ENCODE measurements at places on chromosomes 3 and 15.

DNA sequence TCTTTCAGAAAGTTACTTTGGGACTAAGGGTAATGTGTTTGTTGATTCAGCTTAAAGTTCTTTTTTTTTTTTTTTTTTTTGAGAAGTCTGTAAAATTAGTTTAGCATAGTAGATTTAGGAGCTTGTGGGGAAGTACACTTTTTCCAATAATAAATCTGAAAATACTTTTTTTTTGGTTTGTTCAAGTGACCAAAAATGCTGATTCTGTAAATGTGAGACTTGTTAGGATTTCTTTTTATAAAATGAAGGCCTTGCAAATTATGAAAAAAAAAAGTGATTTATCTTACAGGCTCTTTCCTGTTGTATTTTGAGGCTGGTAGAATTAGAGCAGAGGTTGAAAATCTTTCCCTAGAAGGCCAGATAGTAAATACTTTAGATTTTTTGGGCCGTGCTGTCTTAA, 7.6 kb downstream of the OXNAD1 start:
- no peak for DNase-seq

DNA sequence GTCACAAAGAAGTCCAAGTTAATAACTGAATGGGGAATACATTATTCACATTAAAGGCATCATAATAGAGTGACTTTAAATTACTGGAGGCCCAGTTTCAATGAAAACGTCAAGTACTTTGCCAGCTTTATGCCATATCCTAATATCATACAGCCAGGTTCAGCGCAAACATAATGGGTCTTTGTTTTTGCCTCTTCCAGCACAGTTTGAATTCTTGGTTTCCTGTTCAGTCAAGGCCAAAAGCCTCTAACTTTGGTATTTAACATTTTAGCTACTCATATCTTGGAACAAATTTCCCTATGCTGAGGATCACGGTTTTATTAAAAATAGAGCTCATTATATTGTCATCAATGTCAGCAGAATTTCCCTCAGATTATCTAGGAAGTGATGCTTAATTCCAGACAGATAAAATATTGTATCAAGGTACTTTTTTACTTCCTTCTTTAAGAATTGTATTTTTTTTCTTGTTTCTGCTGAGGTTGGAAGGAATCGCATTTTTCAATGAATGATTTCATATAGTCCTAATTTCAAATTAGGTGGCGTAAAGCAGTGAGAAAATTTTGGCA, 269.2 kb downstream of the THRB start:
- DNase-seq, result no peak

DNA sequence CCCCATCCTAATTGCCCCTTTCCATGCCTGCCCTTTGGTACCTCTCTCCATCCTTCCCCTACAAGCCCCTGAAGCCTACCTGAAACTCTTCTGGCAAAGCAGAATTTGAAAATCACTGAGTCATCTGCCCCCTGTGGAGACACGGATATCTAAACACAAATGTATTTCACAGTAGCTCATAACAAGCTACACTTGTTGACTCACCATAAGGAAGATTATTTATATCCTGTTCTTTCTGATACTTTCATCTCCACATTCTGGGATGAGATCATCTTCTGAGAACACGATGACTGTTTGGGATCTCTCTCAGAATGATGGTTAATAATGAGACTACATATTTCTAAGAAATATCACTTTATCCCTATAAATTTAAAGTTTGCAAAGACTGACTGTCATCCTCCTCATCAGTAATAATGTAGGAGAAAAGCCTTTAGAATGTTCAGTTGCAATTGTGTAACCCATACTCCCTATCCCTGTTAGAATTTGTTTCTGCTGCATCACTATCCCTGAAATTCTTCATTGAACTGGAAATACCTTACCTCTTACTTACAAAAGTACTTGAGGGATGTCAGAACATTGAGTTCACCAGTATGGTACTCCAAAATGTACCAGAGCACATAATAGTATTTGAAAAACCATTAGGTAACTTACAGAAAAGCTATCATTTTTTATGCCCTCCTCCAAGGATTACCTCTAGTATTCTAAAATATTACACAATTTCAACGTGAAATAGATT, 116.1 kb upstream of the IL12A start:
- no peak for DNase-seq

DNA sequence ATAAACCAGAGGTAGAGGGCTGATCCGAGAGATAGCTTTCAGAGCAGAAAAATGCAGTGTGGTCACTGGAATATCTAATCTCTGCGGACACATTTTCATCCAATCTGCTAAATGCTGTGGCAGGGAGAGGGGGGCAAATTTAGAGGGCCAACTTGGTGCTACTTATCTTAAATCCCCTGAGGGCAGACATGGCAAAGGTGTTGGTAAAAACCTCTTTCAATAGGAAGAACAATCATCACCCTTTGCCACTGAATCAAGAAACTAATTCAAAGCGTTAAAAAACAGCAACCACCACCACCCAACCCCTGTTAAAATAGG, 152.9 kb downstream of the MECOM start:
- DNase-seq, result no peak

GRCh38 chr3:171390051-171390941, 69.9 kb downstream of the TNIK start:
- no peak for DNase-seq

DNA sequence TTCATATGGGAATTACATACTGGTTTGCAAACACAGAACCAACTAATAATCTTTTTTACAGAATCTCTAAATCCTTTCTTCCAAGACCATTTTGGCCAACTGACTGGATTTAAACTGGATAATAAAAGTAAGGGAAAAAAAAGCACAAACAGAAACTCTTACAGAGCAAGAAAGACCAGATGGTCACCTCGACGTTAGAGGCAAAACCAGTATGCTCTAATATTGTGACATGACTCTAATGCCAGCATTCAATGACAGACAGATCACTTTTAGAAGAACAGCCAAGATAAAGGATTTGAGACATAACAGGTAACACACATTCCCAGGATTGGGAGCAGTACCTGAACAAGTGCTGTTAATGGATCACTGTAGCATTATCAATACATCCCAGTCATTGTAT, 50.9 kb downstream of the DHX36 start:
- no peak for DNase-seq

DNA sequence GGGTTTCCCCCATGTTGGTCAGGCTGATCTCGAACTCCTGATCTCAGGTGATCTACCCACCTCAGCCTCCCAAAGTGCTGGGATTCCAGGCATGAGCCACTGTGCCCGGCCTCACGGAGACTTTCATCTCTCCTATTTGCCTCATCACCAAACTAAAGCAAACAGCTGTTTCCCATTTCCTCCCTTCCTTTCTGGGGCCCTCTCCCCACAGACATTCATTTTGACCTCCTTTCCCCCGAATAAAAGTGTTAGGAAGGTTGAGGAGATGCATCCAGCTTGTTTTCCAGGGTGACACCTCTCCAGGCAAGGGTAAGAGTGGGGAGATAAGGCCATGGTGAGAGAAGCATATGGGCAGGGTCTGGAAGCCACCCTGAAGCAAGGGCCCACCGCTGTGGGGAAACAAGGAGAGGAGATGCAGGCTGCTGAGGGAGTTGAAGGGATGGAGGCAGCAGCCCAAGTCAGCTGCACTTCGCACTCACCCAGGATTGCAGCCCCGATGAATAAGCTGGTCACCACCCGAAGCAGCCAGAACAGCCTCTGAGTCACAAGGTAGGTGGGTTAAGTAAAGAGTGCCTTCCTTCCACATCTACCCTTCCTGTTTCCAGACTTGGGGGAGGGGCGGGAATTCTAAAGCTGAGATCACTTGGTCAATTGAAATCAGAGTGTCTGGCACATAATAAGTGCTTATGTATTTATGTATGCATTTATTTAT, 7.7 kb downstream of the DUOXA2 start:
- no peak for DNase-seq

DNA sequence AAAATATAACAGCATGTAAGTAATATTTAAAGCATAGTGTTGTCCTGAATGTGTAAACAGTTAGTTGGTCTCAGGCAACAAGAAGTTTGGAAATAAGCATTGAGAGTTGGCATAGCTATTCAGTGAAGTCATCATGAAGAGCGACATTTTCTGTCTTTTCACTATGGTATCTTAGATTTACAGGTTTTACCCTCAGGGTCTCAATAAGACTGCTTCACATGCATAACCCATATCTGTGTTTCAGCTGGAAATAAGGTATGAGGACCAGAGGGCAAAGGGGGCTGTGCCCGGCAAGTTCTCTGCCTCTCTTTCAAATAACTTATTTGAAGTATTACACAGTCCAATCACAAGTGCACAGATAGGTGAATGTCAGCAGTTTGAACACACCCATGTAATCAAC, 290.2 kb upstream of the CNTN3 start:
- no peak for DNase-seq

- DNase-seq, result no peak
These were observed 380 bp upstream of the ALS2CL start for GRCh38 chr3:46693892-46694226.

All from GM19239 (cell line).